T follicular helper cell (primary cell): ENCODE measurements at places on chromosomes 5 and 9.

DNA sequence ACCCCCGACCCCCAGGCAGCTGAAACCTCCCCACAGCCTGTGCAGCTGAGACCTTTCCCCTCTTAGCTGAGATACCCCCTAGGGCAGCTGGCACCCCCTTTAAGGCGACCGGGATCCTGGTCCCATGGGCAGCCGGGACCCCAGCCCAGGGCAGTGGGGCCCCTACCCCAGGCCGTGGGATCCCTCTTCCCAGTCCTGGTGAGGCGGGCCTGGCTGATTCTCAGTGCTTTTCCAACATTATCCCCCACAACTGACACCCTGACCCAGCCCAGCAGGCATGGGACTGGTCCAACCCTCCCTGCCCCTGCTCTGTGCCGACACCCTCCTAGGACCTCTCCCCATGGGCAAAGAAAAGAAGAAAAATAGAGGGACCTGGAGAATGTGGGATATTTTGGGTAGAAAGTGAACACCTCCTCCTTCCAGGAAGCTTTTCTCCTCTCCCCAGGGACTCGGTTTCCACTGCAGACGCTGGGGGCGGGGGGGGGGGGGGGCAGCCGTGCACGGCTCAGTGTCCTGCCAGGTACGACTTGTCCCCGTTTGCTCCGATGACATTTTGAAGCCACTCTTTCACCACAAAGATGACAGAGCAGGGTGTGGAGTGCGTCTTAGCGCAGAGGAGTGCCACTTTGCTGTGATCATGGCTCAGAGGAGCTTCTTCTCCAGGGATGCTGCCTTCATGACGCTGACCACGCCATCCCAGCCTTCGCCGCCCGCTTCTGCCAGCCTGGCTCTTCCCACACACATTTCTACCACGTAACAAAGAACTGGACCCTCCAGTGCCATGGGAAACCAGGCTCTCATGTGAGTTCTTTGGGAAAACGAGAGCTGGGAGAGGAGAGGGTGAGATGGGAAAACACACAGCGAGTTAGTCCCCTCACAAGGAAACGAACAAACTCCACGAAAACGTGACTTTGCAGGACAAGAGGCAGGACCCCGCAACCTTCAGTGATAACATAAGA, 47.5 kb downstream of the MRPL36 start:
- no peak for DNase-seq

GRCh38 chr5:169354263-169354662, 53.3 kb upstream of the SLIT3 start:
- DNase-seq = no peak

DNA sequence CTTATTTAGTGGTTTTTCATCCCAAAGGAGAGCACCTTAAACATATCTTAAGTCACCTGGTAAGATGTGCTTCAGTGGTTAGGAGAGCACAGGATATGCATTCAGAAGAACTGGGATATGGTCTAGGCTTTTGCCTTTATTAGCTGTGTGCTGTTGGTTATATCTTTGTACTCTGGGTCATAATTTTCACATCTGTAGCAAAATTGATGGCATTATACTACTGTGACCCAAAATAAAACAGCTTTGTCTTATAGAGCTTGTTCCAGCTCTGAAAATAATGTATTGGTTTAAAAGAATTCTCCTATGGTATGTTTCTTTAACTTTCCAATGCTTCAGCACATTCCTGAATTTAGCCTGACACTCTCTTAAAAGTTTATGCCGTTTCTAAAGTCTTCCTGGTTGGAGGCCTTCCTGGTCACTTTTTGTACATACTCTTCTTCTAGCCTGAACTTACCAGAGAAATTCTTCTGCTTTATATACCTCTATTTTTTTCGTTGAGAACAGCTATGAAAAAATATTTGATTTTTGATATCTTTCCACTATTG, 337.1 kb upstream of the MPDZ start:
- no peak for DNase-seq

DNA sequence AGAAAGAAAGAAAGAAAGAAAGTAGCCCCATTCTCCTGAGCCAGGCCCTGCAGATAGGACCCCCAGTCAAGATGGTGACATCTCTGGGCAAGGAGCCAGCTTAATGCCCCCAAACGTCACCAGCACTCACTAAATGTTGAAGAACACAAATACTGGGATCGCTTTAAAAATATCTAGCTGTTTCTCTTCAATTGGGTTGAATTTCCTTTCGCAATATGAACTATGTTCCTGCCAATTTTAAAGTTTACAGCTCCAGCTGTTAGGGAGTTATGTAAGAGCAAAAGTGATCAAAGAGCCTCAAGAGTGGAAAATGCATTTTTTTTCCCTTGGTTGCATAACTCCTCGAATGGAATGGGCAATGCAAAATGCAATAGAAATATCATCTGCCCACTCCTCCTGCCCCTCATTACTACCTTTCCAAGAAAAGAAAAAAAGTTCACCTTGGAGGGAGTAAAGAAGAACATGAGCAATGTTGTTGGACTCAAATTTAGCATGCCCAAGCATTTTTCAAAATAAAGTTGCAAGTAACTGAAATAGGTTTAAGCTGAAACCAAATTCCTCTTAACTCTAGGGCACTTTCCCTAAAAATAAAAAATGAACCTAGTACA, 244.2 kb upstream of the PIK3R1 start:
- no peak for DNase-seq

- peak; percentile 7 for DNase-seq
Measured at GRCh38 chr5:56328753-56329560, 95.8 kb upstream of the ANKRD55 start.

DNA sequence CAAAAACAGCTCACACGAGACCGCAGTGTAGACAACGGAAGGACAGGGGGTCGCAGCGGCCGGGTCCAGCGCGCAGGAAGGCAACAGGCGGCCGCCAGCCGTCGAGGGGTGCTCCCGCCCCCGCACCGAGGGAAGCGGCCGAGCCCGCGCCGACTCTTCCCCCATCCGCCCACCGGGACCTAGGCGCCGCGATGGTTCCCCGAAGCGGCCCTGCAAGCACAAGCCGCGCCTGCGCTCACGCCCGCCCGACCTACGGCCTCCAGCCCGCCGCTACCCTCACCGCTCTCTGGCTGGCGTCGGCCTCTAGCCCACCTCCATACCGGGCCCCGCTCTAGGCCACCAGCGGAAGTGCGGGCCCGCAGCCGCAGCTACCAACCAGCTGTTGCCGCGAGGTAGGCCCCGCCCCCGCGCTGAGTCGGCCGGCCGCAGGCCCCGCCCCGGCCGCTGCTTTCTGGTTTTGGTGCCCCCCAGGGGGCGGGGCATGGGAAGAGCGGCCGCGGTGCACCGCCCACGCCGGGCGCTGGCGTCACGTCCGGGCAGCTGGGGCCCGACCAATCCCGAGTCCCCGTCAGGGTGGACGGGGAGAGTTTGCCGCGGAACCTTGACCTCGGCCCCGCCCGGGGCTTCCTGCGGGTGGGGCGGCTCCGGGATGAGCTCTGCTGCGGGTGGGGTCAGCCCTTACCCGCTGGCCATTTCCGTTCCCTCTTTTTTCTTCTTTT, at the start of gene SETX:
TSS of gene SETX (minus strand) at position 350 of the 719 bp plus-strand sequence. CDS start 5,558 bp downstream, outside the sequence.
- DNase-seq = peak; percentile 89

DNA sequence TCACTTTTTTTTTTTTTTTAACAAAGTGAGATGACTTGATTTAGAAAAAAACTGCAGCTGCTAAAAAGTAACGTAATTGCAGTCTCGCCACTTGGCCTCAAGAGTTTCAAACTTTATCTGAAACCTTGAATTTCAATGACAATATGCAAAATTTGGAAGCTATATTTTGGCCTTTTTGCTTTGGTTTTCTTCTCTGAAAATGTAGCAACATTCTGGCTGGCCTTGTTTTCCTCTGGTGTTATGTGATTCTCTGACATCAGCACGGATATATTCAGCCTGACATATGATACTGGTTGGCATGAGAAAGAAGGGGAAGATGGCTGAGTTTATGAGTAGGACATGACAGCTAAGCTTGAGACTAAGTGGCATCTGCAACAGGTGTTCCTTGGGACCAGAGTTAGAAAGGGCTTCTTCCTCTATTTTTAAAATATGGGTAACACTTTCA, 136.5 kb downstream of the MEF2C start:
- no peak for DNase-seq

GRCh38 chr9:123607479-123607878, 251.5 kb downstream of the CRB2 start:
- DNase-seq = no peak

DNA sequence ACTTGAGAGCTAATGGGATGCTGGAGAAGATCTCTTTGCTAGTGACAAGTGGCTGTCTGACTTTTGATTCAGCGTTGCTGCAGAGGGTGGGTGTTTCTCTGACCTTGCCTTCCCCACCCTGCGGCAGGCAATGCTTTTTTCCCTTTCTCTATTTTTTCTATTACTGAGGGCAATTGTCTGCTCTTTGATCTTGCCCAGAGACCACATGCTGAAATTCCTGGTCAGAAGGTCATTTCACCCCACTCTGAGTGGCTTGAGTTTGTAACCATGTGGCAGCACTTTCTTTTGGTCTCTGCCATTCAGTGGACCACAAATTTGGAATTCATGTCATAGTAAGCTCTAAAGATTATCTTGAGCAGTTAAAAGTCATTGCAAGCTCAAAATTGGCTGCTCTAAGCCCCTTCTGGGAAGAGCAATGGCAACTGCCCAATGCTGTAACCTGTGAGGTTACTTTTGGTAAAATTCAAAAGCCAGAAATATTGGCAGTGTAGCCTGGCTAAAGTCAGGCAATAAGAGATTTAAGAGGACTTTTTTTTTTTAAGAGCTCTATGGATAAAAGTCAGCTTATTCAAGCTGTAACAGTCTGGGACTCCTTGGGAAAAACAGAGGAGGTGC, 30.4 kb upstream of the MTMR12 start:
- no peak for DNase-seq

DNA sequence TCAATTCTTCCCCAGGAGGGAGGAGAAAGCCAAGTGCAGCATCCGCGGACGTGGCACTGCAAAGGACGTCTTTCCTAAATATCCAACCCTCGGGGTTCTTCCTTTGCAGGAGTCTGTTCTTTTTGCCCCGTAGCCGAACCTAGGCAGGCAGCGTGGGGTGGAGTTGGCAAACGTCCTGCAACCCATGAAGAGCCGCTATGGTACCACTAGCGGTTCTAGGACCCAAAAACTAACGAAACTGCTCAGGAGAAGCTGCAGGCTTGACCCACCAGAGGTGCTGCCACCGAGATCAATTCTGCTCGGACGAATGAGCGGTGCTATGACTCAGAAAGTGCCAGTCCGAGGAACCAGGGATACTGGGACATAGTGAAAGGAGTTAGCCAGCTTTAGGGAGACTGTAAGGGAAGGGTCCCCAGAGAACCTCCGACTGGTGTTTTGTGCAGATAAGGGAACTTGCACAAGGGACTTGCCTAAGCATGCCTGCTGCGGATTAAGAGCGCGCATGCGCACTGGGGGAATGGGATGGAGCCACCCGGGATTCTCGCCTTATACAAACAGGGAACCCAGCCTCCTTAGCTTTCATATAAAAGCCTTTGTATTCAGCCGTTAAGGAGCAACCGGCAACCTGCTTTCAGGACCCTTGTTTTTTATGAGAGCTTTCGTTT, 32.7 kb downstream of the ANXA2R start:
- peak; percentile 71 for DNase-seq

DNA sequence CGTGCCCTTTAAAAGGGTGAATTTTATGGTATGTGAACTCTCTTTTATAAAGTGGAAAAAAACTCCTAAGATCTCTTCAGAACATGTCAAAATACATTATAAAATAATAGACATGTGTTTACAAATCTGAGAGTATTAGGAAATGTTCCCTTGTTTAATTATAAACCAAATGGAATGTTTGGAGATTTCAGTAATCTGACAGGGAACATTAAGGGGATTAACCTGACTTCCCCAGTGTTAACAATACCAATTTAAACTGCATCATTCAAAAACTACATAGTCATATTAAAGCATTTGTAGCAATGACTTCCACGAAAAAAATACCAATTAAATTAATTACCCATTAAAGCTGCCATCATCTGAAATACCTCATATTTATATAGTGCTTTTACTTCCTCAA, 1.6 kb upstream of the OCLN start:
- no peak for DNase-seq

DNA sequence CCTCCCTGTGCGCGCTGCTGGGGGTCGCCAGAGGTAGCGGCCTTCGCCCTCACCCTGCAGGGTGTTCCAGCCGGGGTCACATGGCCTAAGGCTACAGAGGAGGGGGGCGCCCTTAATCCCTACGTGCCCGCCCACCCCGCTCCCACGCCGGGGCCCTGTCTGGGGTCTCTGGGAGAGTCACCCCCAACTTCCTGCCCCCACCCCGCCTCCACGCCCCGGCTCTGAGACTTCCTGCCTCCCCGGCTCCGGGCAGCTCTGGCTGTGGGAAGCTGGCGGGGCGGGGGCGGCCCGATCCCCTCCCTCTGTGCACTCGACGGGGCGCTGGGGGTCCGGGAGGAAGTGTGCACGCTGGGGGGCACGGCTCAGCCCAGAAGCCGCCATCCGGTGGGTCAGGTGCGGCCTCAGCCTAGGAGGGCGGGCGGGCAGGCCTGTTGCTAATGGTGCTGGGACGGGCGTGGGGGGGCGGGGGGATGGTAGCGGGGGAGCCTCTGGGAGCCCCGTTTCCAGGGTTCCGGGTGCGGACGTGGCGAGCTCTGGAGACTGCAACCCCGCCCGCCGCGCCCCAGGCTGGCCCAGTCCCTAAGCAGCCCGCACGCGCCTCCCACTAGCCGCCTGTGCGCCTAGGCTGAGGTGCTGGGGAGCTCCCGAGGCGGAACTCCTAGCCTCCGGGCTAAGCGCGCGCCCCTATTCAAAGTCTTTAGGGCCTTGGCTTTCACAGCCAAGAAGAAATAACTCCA, 61.6 kb downstream of the CXXC5 start:
- no peak for DNase-seq

DNA sequence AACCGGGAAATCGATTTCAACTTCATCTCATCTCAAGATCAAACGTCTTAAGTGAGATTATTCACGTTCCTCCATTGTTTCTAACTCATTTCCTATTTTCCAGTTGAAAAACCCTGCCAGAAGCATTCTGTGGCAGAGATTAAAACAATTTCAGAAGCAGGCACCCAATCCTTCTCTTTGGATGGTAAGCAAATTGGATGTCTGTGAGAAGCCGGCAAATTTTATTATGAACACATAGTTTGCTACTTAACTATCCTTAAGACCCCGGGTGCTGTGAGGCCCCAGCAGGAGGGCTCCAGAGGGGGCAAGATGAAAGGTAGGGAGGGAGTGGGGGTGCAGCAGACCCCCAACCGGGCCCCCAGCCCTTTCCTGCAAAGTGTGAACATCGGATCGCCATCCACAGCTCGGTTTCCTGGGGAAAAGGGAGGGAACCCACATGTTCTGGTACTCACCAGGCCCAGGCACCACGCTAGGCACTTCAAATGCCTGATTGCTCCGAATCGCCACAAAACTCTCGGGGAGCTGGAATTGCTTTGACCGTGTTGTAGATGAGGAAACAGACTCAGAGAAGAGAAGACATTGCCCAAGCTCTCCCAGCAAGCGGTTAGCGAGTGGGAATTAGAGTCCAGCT, 167.1 kb upstream of the MVB12B start:
- DNase-seq = no peak

GRCh38 chr9:114263853-114264510, 58.9 kb upstream of the ORM1 start:
- no peak for DNase-seq

- DNase-seq = no peak
Measured at GRCh38 chr9:32581512-32582143, 8.7 kb upstream of the NDUFB6 start.
